Stimulated activated CD8-positive, alpha-beta memory T cell treated with anti-CD3 and anti-CD28 coated beads, Interleukin-4, amount 100 ng/mL, for 24 hours (primary cell): ENCODE measurements at places on chromosomes 4 and X.
A peak's percentile ranks its signal among the peaks of the same experiment; 100 is the strongest.

GRCh38 chr4:25862411-25863346 is at the start of gene SEL1L3:
Gene SEL1L3, minus strand, starts transcription at chr4:25862988. Its CDS starts 152 bp downstream, at chr4:25862836.
- DNase-seq, result peak; percentile 53

- DNase-seq, result no peak
Measured at GRCh38 chr4:82419451-82419850, 10.8 kb downstream of the HNRNPDL start.

GRCh38 chr4:88143504-88143903 is 14.9 kb downstream of the ABCG2 start:
- DNase-seq, result no peak

DNA sequence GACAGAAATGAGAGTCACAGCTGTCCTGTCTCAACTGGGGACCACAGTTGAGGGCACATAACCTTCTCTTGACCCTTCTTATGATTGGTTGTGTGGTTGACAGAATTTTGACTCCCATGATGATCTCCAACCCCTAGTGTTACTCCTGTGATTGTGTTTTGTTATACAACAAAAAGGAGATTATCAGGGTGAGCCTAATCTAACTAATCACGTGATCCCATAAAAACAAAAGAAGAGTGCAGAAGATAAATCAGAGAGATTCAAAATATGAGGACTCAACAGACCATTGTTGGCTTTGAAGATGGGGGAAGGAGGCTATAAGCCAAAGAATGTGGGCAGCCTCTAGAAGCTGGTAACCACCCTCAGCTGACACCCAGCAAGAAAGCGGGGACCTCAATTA is 72.7 kb downstream of the GUCY2F start:
- no peak for DNase-seq

- no peak for DNase-seq
Measured at GRCh38 chr4:54365691-54366090, 136.6 kb downstream of the PDGFRA start.
